ENCODE measurements at places on chromosomes 11 and 22.

DNA sequence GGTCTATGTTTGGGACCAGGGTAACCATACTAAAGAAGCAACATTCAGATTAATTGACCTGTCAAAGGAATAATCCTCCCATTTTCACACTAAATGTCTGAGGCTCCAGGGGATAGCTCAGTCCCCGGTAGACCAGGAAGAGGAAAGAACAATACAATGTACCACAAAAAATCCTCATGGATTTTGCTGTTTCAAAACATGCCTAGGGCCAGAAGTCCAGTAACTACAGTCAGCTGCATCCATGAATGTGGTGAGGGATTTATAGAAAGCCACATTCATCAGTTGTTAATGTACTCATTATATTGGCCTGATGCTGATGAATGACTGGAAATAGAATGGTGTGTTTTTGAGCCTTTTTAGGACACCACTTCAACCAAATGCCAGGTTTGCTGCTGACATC is 6.9 kb upstream of the ETS1 start:
- DNase-seq = no peak

DNA sequence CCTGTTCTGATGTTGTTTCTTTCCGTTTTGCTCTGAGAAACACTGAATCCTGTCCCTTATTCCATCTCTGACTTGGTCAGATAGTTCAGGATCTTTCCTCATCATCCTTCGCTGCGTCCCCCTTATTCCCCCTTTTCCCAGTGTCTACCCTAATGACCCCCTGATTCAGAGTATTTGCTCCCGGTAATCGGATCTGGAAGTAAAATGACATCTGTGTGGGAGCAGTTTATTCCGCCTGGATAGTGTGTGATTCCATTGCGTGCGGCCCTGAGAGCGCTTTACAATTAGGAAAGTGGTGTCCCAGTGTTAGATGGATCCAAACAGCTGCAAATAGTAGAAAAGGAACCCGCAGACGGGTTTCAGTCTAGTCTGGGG is 606 bp downstream of the DRG1 start:
- DNase-seq = no peak

GRCh38 chr11:10462746-10463300 is 7.8 kb downstream of the AMPD3 start:
- no peak for DNase-seq

DNA sequence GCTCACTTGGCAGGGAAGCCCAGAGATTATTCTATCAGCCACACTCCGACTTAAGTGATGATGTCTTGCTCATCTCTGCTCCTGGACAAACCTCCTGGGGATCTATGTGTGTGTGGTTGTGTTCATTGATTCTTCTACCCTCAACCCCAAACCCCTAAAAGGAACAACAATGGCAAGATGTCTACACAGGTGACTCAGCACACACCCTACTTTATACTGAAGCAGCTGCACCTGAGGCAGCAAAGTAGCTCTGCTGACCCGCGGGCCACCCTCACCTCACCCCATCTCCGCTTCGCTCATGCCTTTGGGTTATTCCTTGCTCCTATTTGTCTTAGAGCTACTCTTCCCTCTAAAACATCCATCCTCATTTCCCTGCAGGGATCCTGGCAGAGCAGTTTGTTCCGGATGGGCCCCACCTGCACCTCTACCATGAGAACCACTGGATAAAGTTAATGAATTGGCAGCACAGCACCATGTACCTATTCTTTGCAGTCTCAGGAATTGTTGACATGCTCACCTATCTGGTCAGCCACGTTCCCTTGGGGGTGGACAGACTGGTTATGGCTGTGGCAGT is 38.7 kb downstream of the TMEM45B start:
- no peak for DNase-seq

Measured in stimulated activated CD4-positive, alpha-beta T cell treated with anti-CD3 and anti-CD28 coated beads, Interleukin-2, amount 100 ng/mL, for 48 hours (primary cell).